ENCODE measurements at places on chromosomes 7 and 10. TPM values are rescaled to one million over a fixed set of nuclear protein-coding genes. Genes with fewer than 3 reads are reported as not detected.

DNA sequence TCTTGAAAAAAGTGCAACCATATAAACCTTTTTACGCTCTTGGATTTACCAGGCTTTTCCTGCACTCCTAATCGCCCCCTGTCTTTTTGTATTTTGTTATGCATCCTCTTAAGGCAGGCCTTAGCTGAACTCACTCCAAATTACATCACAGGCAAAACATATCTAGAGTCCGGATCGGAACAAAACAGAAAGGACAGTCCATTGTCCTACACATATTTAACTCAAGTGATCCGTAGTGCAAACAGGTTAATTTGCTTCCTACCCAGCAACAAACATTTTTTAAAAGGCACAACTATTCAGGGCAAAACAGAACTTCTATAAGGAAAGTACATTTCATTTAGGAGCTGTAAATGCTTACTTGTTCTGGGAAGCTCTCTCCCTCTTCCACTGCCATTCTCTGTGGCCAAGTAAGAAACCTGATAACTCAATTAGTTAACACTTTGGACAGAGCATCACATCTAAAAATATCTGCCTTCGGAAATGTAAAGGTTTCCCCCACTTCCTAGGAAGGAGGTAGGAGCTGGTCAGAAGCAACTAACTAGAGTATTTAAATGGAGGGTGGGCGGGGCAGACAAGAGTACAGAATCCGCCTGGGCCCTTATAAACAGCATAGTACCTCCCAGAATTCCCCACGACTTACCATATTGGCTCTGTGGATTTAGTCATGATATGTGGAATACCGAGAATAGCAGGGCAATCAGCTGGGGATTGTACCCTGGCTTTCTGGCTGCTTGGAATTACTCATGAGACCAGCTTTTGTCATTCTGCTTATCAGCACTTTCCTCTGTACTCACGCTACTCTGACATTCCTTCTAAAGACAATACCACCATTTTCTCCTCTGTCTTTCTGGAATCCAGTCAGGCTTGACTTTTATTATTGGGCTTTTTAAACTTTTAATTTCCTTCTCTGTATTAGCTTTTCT, 89.5 kb downstream of the ANK3 start:
- no peak for DNase-seq

- DNase-seq: no peak
Observed at GRCh38 chr7:125930848-125931247, 1001.2 kb upstream of the POT1 start.

HDAC9 gene
- total RNA-seq: 16.8 TPM

GRCh38 chr10:129331207-129331838, 135.7 kb upstream of the MGMT start:
- no peak for DNase-seq

DNA sequence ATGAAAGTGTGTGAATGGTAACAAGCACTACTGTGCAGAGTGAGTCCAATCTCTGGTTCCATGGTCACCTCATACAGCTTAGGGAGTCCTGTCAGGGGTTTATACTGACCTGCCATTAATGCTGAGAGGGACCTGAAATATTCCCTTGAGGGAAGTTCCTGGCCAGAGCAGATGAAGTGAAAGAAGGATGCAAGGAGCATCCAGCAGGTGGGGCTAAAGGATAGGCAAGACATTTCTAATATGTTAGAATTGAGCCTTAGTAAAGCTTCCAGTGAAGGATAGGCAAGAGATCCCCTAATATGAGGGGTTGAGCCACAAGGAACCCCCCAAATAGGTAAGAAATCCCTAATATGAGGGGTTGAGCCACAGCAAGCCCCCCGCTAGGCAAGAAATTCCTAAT, 25.5 kb upstream of the FAM221A start:
- DNase-seq: no peak

DNA sequence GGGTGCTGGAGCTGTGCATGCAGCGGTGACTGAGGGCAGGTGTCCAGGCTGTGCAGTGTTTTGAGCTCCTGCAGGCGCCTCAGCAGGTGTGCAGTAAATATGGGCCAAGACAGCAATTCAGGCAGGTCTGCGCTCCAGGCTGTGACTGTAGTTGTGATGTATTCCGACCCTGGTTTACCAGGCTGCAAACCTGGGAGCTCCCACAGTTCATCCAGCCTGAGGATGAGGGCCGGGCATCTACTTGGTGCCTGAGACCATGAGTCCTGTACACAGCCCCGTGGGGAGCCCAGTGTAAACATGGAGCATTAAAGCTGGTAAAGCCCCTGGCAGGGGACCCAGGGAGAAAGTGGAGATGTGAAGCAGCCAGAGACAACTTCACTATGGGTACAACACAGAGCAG, 82.8 kb downstream of the VOPP1 start:
- no peak for DNase-seq

GRCh38 chr7:83517035-83517700, 131.8 kb downstream of the SEMA3E start:
- DNase-seq: no peak

GRCh38 chr7:20595971-20596370, 19.5 kb upstream of the ABCB5 start:
- DNase-seq: no peak

DNA sequence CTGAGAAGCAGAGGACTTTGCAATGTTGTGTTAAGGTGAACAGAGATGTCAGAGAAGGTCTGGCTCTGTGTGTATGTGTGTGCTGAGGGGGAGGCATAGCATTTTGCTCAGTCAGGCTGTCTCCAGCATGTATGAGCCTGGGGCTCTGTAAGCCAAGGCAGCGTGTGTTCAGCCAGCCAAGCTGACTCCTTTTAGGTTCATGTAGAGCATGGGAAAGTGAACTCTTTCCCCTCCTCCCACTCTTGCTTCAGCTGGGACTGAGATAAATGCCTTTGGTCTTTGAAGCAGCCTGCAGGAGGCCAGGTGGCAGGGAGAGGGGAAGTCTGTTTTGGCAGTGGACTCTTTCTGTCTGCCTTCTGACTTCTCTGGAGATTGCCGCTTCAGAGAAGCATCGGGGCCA, 3.8 kb downstream of the SFXN2 start:
- DNase-seq: peak; percentile 64

GRCh38 chr7:92722541-92722940, 113.8 kb downstream of the CDK6 start:
- DNase-seq: no peak

DNA sequence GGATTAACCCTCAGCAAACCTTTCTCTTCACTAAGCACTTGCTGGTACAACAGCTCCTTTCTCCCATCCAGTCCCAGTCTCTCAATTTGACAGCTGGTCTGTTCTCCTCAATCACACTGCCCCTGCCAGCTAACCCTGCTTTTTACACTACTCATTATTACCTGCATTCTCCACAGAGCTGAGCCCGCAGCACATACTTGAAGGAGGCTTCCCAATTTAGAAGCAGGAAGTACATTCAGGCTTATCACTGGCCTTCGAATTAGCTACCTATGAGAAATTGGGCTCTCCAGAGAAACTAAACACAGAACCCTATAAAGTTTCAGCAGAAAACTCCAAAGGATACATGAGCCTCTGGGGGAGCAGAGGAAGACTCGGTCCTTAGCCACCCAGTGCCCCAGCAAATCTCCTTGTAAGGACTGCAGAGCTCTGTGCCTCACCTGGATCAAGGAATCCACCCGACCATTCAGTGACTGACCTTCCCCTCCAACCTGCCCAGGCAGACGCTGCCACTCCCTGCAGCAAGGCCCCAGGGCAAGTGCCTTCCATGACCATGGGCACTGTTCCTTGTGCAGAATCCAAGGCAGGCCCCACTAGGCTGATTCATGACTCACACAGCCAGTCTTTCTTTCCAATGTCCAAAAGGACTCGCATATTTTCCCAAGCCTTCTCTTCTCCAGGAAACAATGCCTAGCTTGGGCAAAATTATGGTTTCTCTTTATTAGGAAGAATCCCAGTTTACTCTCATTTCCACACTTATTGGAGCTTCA, 68.0 kb downstream of the VOPP1 start:
- DNase-seq: no peak

DNA sequence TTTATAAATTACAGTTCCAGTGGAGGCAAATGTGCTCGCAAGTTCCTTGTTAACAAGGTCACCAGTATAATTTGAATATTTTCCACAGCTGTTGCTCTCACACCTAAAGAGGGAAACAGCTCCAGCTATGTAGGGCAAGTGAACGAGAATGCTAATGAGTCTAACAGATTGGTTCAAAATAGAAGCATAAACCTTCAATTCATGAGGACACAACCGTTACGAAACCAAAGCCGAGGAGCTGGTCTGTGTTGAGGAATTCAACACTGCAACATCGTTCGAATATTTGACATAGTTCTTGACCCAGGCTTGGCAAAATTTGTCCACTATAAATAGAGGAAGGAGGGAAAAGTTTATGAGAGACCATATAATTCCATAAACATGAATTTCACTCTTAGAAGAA, 161.3 kb downstream of the KLF6 start:
- no peak for DNase-seq

UBN2 gene
- total RNA-seq: 25.5 TPM

GRCh38 chr10:103839872-103840739, 15.3 kb downstream of the SH3PXD2A start:
- peak; percentile 56 for DNase-seq

CCDC3 gene
- 6.2 TPM for total RNA-seq

LLCFC1 gene
- total RNA-seq: not detected

DNA sequence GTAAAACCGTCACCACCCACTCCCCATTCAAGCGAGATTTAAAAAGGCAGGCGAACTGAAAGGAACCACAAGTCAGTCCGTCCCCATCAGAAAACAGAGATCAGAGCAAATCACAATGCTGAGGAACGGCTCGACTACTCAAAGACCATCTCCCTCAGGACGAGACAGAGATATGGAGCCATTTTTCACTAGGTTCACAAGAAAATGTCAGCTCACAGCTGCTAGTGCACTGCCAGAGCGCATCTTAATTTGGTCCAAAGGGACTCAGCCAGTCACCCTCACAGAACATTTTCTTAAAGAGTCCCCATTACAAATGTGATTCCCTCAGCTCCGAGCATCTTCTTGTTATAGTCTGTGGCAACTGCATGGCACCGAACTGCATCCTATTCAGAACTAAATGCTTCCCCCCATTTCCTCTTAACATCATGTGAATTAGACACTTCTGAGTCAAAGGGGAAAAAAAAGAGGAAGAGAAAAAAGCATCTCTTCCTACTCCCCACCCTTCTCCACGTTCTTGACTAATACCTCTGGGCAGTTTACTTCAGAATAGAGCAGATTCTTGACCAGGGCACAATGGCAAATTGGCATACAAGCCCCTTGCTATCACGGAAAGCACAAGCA, 683.9 kb downstream of the MAGI2 start:
- DNase-seq: no peak

- no peak for DNase-seq
Observed at GRCh38 chr7:145624618-145625017, 492.0 kb upstream of the CNTNAP2 start.

- no peak for DNase-seq
Observed at GRCh38 chr7:107971613-107972012, 31.3 kb downstream of the LAMB1 start.

- no peak for DNase-seq
Observed at GRCh38 chr7:28579571-28579970, 167.3 kb downstream of the CREB5 start.

MOGAT3 gene
- not detected for total RNA-seq

GRCh38 chr7:29308424-29308823, 113.8 kb downstream of the CHN2 start:
- no peak for DNase-seq

GNB2 gene
- total RNA-seq: 124 TPM

DNA sequence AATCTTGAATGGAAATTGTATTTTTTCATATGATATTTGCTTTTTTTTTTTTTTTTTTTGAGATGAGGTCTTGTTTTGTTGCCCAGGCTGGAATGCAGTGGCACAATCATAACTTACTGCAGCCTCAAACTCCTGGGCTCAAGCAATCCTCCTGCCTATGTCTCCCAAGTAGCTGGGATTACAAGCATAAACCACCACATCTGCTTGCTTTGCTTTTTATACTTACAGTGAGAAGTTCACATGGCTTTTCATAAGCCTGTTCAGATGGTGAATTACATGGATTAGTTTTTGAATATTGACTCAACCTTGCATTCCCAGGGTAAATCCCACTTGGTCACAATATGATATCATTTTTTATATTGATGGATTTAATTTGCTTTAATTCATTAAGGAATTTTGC, 22.0 kb downstream of the LRRD1 start:
- DNase-seq: no peak

MMD2 gene
- not detected for total RNA-seq

DNA sequence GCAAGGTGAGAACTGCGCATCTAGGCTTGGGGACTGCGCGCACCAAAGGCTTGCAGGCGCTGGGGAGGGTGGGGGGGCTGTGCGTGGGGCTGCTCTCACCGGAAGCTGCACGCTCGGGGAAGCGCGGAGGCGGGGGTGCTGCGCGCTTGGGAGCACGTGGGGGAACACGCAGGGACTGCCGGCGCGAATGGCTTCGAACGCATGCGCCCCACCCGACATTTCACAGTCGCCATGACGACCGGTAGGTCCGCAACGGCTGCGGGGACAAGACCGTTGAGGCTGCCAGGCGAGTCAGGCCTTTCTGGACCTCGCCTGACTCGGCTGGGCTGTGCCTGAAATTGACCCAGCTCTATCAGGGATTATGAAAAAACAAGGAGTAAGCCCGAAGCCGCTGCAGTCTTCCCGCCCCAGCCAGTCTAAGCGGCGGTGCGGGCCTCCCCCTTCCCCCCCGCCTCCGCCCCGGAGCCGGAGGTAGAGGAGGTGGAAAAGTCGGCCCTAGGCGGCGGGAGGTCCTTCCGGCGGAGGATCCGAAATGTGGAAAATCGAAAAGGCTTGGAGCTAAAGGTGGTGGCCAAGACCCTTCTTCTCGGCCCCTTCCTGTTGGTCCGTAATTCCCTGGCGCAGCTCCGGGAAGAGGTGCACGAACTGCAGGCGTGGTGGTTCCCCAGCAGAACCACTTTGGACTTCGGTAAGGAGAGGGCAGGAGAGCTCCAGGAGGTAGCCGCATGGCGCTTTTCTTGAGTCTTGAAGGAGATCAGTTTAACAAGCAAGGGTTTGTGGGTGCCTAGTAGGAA, 34.9 kb upstream of the STEAP1 start:
- DNase-seq: peak; percentile 30

DNA sequence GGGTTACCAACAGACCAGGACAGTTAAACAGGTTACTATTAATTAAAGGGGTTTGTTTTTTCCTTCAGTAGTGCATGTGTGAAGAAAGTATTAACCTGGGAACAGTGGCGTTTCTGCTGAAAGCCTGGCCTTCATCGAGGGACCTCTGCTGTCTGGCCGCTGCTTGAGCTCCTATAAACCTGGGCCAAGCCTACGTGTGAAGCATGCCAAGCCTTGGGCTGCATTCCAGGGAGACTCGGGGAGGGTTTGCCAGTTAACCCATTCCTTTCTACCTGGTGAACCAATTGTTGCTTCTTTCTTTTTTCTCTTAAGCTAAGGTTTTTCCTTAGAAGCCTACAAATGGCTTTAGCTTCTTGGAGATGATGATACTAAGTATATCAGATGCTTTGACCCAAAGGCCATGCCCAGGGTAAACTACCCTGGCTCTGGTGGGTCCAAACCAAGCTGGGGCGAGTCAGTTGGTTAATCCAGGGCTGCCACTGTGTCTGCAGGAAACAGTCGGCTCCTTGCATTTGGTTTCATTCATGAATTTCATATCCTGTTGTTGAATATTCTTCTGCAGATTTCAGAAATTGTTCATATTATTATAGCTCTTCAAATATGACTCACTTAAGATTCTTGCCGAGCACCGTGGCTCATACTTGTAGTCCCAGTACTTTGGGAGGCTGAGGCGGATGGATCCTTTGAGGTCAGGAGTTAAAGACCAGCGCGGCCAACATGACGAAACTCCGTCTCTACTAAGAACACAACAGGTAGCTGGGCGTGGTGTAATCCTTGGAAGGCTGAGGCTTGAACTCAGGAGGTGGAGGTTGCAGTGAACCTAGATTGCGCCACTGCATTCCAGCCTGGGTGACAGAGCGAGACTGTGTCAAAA, 23.8 kb downstream of the PFKP start:
- DNase-seq: no peak

- no peak for DNase-seq
Observed at GRCh38 chr10:14507176-14507575, 176.5 kb upstream of the FRMD4A start.
